ENCODE measurements at places on chromosomes 11 and 22.

DNA sequence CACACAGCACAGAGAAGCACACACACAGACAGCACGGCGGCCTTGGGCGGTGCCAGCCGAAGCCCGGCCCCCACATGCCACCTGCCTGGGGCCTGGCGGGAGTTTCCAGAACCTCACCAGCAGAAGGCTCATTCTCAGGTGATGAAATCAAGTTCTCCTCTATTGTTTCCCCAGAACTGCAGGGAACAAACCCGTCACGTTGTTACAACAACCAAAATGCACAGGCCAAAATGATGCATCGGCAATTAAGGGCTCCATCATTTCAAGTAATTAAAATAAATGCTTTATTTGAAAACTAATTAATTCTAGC is 30.8 kb downstream of the GNB1L start:
- DNase-seq = no peak

- DNase-seq = no peak
Observed at GRCh38 chr11:131522851-131523250, 152.4 kb downstream of the NTM start.

DNA sequence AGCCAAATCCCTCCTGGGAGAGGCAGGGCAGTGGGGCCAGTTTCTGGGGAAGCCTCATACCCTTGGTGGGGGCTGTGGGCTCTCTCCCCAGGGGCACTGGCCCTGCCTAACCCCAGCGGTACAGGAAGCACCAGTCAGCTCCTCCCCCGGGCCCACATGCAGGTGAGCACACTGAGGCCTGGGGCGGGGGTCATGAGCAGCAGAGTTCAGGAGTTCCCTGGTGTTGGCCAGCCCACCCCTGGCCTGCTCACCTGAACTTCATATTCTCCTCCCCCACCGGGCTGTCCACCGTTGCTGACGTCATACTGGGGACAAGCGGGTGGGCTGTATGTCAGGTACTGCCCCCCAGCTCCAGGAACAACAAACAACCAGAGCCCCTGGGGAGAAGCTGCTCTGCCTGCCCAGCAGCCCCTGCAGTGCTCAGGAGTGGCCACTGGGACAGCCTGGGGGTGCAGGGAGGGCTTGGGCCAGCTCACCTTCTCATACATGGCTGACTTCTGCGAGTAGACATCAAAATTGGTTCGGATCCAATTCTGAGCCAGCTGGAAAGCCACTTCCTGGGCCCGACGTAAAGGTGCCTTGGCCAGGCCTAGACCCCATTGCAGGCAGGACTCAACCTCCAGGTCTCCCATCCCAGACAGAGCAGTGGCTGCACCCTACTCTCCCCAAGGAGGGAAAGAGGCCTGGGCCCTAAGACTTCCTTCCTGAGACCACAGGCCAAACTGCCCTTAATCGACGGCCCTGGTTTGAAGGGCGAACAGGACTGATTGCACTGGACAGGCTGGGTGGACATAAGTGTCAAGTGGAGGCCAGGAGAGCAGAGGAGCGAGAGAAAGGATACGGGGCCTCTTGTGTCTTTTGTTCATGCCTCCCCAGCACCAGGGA is 20.8 kb downstream of the TREH start:
- no peak for DNase-seq

GRCh38 chr11:125245299-125245698 is 80.7 kb downstream of the PKNOX2 start:
- DNase-seq = no peak

- DNase-seq = no peak
Observed at GRCh38 chr11:103803062-103803461, 233.4 kb upstream of the DDI1 start.

DNA sequence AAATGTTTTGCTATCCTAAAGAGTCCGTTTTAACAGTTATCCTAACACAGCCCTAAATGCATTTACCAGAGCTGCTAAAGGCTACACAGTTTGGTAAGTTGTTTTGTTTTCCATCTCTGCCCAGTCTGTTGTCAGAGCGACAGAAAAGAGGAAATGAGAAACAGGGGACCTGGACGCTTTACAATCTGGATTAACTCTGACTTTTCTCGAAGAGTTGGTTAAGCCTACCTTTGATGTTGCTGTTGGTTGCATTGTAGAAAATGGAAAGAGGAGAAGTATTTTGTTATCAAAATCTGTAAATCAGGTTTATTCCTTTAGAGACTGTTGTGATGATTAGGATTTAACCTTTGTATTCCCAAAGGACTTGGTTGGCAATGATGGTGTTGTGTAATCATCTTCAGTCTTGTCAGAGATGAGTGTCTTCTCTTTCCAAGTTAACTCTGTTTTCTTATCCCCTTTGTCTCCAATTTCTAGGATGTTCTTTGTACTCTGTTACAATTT is 481 bp downstream of the ANGPTL5 start:
- no peak for DNase-seq

DNA sequence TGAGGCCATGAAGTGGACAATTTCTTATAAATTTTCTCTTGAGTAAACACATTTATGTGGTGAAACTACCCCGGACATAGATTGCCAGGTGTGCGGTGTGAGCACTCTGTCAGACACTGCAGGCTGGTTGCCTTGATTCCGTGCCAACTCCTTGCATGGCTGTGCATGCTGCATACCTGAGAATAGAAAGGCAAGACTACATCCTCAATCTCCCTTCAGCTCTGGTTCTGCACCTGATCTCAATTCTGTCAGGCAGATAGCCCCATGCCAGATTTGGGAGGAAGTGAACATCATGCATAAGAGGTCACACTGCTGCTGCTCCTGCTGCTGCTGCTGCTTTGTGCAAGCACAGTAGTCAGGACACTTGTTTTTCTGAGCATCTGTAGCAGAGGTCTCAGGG is 42.5 kb upstream of the DEUP1 start:
- DNase-seq = no peak

DNA sequence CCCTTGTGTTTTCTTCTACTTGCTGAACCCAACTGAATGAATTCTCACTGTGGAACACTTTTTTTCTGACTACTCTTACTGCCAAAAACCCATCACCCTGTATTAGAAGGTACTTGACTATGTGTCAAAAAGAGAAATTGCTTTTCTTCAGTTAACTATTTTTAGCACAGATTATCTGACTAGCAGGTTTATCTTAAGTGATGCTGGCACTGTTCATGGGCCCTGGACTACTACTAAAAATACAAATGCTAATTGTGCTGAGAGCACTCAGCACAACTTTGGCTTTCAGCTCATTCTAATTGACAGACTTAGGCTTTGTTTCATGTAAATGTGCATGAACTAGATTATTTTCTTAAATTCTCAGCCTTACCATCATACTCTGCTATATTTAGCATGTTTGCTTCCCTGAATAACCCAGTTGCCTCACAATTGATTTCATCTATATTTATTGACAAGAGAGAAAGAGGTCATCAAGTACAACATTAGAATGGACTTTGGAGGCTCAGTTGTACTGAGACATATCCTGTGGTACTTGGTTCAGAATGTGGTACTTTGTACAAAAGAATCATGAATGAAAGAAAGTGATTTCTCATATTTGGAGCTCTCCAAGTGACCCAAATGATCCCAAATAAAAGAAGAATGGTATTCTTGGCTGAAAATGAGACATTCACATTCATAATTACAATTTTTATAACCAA is 478.3 kb downstream of the KCNA4 start:
- no peak for DNase-seq

- DNase-seq = no peak
Observed at GRCh38 chr11:19912115-19912957, 199.7 kb downstream of the NAV2 start.

DNA sequence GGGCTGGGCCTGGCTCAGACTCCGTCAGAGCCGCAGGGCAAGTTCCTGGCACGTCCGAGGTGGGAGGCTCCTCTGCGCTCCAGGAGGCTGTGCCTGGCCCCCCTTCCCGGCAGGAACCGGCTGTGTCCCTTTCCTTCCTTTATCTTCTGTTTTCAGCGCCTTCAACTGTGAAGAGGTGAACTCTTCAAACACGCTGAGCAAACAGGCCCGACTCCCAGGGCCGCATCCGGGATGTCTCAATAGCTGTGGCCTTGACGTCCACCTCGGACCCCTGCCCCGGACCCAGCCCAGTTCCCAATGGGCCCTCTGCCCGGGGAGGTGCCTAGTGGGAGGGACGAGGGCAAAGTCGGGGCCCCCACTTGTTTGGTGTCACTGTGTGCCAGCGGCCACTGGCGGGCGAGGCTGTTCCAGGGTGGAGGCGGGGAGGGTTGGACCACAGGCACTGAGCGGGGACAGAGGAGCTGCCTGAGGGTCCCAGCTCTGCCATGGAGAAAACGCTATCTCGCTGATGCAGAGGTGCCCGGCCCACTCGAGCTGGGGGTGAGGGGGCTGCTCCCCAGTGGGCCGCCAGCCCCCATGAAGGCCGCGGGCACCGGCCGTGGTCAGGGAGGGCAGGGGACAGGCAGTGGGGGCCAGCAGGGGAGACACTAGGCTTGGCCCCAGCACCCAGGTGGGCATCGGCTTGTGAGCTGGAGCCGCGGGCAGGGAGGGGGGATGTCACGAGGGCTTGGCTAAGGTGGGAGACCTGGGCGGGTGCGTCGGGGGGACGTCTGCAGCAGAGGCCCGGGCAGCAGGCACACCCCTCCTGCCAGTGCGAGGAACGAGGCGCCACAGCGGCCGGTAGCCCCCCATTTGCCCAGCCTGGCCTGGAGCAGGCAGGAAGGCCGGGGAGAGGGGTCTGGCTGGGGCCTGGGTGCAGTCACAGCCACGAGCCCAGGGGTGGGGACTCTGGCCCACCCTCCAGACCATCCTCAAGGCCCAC is 2.7 kb upstream of the MUC5B start:
- no peak for DNase-seq

DNA sequence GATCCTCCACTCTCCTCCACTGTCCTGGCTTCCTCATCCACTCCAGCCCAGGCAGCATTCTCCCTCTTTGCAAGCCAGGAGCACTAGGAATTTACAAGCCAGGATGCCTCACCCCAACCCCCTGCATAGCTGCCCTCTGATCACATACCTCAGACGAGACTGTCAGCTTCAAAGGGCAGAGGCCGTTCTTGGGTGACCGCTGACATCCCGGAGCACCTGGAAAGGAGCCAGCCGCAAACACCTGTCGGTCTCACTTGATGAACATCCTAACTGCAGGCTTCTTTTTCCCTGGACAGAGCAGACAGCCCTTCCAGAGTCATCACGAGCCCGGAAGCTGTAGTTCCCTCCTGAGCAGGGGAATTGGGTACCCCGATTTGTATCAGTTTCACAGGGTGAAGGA is 451.3 kb upstream of the B3GAT1 start:
- DNase-seq = no peak

- no peak for DNase-seq
Observed at GRCh38 chr11:50188040-50188439, 155.4 kb downstream of the OR4C45 start.

GRCh38 chr11:66313321-66314185 is 3.3 kb downstream of the CD248 start:
- DNase-seq = no peak
